ENCODE measurements at places on chromosomes 1 and 21.

DNA sequence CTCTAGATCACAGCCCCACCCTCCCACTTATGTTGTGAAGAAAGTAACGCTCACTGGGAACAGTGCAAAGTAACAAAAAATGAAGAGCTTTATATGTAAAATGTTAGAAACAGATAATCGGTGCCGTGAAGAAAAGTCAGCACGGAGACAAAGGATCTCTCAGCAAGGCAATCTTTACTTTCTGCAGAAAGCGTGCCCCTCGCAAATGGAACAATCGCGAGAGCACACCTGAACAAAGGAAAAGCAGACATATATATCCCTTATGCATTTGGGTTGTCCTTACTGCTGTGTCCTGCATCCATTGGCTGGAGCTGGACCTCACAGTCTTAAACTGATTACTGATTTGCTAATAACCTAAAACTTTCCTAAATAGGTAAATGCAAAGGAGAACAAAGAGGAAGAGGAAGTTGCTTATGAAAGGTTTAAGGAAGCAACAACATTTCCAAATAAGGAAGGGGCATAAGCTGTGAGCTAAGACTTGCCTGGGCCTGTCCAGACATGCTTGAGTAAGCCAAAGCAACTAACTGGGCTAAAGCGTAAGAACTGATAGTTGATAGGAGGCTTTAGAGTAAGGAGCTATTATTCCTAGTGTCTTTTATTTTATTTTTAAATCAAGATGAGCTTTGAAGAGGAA, 89.7 kb downstream of the GTF2B start:
- no peak for DNase-seq

- no peak for DNase-seq
These were observed 18.7 kb upstream of the SLAMF6 start for GRCh38 chr1:160541622-160542302.

DNA sequence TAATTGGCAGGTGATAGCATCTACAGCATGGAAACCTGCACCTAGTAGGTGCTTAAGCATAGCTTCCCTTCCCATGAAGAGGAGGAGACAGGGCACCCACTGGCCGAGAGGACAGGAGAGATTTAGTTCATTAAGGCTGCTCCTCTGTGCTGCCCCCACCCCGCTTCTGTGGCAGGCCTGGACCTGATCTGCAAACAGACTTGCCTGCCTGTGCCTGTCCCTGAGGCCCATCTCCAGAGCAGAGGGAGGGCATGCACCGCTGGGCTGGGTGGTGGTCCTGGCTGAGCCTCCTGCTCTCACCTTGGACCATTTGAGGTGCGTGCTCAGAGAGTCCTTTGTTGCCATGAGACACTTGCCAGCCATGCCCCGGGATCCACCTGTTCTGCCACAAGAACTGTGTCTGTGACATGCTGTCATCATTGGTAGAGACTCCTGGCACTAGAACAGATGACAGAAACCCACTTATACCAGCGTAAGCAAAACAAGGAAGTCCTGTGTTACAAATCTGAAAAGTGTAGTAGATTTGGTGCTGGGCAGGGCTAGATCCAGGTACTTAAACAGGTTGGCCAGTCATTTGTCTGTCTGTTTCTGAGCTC, 55.6 kb downstream of the PTPRF start:
- DNase-seq = no peak

DNA sequence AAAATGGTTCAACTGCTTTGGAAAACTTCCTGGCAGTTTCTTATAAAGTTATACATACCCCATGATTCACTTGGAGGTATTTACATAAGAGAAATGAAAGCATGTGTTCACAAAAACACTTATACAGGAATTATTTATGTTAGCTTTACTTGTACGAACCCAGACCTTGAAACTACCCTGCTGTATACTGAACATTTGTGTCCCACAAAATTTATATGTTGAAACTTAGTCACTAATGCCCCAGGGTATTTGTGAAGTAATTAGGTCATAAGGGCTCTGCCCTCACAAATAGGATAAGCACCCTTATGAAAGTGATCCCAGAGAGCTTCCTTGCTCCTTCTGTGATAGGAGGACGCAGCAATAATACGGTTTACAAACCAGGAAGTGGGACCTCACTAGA, 42.7 kb upstream of the B3GALT2 start:
- DNase-seq = no peak

- DNase-seq = no peak
These were observed 8.2 kb downstream of the BACH1 start for GRCh38 chr21:29306920-29307319.

DNA sequence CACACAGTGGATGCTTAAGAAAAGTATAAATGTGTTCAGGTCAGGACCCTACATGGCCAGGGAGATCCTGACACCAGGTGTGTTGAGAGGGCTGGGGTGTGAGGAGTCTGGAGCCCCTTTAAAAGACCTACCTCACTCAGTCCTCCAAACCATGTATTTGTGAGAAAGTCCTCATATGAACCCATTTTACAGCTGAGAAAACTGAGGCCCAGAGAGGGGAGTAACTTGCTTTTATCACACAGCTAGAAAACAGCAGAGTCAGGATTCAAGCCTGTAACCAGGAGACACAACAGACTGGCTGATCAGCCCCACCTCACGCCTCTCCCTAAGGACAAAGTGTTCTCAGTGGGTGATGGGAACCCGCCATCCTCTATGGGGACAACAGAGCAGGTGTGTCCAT, 706.7 kb downstream of the PTPRU start:
- no peak for DNase-seq

DNA sequence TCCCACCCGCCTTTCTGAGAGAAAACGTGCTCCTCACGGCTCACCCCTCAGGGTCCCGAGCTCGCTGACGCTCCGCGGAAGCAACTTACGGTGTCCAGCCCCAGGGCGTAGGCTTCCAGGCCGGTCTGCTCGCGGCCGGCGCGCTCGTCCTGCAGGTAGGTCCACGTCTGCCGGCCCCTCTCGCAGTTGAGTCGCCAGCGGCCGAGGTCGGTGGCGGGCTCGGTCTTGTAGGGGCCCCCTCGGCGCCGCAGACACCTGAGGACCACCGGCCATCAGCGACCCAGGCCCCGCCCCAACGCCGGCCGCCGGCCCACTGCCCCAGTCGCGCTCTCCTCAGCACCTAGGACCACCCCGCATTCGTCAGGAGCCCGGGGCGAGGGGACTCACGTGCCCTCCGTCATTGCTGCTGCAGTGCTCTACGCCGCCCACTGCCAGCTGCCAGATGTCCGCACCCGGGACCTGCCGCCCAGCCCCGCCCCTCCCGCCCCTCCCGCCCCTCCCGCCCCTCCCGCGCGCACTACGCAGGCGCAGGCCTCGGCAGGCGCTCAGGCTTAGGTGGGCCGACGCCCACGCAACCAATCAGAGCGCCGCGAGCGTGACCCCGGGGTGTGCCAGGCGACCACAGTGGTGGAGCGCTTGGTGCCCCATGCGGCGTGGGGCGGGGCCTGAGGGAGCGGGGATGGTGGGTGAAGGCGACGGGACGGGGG, at the start of gene LSS:
Gene LSS, minus strand, starts transcription at position 430 of the 707 bp plus-strand sequence. Its CDS starts 29 bp downstream, at position 401.
- peak; percentile 97 for DNase-seq

DNA sequence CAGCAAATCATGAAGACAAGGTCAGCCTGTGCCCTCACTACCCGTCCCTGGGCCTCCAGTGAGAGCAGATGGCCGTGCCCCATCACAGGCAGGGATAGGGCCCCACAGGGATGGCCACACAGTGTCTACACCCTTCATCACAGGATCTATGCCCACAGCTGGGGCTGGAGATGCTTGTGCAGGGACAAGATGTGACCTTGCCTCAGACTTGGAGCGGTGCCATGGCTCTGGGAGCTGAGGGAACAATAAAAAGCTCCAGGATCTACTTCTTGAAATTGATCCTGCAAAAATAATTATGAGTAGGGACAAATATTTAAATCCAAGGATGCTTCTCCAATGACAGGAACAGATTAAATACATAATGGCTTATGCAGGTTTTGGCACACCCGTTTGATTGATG, 25.4 kb upstream of the TCEA3 start:
- no peak for DNase-seq

DNA sequence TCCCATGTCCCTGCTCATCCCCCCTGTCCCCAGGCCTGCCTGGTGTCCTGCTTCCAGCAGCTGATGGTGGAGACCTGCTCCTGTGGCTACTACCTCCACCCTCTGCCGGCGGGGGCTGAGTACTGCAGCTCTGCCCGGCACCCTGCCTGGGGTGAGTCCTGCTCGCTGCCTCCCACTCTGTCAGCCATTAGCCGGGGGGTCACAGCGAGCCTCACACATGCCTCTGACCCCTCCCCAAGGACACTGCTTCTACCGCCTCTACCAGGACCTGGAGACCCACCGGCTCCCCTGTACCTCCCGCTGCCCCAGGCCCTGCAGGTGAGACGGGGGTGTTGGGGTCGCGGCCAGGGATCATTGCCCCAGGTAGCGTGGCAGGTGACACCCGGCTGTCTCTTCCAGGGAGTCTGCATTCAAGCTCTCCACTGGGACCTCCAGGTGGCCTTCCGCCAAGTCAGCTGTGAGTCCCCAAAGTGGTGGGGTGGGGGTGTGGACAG, 10.0 kb downstream of the SCNN1D start:
- peak; percentile 45 for DNase-seq

- DNase-seq = no peak
These were observed 43.6 kb downstream of the RAP1GAP start for GRCh38 chr1:21625390-21626190.

GRCh38 chr1:169124459-169124858, 18.0 kb downstream of the ATP1B1 start:
- DNase-seq = no peak

GRCh38 chr1:147236959-147237791, 5.3 kb upstream of the CHD1L start:
- DNase-seq = no peak

DNA sequence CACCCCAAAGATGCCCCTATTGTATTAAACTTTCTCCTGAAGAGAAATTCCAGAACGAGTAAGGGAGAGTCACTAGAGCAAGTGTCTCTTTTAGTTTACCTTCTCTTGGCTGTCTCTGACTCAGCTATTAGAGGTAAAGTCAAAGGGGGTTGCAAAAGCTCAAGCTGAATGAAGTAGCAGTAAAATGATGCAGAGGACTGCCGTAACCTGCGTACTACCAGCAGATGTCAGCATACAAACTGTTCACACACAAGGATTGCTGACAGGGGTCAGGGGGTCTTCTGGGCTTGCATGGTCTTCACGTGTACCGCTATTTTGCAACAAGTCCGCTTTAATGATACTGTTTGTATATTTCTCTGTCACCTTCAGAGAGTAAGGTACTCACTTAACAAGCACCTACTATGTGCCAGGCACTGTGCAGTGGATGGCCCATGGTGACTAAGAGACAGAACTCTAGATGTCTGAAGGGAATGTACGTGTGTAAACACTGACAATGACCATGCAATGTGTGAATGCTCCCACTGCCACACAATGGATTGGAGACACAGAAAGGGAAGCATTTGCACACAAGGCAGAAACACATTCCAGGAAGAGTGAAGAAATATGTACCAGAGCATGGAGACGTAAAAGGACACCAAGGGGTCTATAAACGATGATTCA, 34.9 kb downstream of the CHML start:
- DNase-seq = no peak

DNA sequence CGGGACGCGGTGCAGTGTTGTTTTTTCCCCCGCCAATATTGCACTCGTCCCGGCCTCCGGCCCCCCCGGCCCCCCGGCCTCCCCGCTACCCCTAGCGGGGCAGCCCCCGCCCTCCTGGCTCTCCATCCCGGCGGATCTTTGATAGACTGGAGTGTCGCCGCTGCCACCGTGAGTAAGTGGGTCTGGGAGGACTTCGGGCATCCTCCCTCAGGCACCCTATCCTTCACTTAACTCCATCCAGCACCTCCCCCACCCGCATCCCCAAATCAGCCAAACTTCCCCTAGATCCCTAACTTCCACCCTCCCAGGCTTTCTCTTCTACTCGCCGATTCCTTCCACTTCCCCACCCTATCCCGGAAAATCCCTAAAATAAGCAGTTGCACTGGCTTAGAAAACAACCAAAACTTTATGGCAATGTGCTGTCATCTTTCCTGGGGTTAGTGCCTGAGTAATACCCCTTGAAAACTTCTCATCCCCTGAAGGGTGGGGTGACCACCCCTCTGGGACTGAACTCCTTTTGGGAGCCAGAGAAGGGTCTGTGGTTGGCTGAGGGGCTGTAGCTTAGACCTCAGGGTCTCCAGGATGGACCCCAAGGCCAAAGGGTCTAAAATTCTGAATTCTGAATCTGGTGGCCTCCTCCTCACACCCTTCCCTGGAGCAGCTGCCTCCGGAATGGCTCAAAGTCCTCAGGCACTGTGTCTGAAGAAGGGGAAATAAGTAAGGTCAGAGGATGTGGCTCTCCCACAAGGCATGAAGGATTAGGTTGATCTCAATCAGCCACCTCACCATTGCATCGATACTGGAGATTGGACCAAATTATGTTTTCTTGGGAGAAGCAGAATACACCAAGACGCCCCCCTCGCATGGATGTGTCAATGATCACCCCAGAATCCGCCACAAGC, 12.2 kb downstream of the THBS3 start:
- DNase-seq = no peak

GRCh38 chr1:101264697-101265096, 27.9 kb downstream of the S1PR1 start:
- no peak for DNase-seq

DNA sequence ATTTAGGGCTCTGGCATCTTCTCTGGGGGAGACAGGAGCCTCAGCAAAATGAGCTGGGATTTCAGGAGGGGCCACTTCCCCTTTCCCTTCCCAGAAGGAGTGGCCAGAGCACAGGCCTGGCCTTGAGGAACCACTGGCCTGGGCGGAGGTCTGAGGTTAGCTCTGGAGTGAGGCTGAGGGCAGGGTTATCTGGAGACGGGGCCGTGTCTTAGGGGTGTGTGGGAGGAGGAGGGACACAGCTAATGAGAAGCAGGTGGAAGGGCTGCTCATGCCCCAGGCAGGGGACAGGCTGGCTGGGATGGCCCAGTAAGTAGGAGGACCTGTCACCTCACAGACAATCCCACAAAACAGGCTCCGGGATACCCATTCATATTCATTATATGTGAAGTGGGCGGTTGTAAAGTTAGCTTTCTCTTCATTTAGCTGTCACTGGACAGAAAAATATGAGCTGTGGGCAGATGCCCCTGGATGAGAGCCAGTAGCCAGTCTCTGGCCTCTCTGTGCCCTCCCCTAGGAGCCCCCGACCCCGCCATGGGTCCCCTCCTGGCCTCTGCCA, 12.4 kb downstream of the ALX3 start:
- no peak for DNase-seq
